AG04449 (cell line): ENCODE measurements at places on chromosomes 6 and 20.

- no peak for DNase-seq
Observed at GRCh38 chr6:117008618-117009017, 131.6 kb downstream of the RFX6 start.

- DNase-seq = no peak
Observed at GRCh38 chr6:43856005-43856765, 86.2 kb downstream of the VEGFA start.

GRCh38 chr20:9460518-9460917 is 53.9 kb upstream of the LAMP5 start:
- no peak for DNase-seq

GRCh38 chr20:44081476-44081875 is 105.5 kb downstream of the JPH2 start:
- no peak for DNase-seq

GRCh38 chr6:45922728-45923351 is 92.8 kb downstream of the CLIC5 start:
- peak; percentile 67 for DNase-seq

GRCh38 chr20:17169585-17170136 is 57.2 kb upstream of the PCSK2 start:
- DNase-seq = no peak

- no peak for DNase-seq
Observed at GRCh38 chr6:130381459-130382380, 15.9 kb downstream of the TMEM200A start.

GRCh38 chr20:45826381-45827019 is 612 bp downstream of the TNNC2 start:
- DNase-seq = no peak

DNA sequence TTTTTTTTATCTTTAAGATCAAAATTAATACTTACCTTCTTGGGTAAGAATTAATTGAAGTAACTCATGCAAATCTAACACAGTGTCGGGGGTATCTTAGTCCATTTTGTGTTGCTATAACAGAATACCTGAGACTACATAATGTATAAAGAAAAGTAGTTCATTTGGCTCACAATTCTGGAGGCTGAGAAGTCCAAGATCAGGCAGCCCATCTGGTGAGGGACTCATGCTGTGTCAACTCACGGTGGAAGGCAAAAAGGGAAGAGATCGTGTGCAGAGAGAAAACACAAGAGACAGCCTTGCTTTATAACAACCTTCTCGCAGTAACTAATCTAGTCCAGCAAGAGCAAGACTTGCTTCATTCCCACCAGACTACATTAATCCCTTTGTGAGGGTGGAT is 92.9 kb upstream of the VSTM2L start:
- no peak for DNase-seq

DNA sequence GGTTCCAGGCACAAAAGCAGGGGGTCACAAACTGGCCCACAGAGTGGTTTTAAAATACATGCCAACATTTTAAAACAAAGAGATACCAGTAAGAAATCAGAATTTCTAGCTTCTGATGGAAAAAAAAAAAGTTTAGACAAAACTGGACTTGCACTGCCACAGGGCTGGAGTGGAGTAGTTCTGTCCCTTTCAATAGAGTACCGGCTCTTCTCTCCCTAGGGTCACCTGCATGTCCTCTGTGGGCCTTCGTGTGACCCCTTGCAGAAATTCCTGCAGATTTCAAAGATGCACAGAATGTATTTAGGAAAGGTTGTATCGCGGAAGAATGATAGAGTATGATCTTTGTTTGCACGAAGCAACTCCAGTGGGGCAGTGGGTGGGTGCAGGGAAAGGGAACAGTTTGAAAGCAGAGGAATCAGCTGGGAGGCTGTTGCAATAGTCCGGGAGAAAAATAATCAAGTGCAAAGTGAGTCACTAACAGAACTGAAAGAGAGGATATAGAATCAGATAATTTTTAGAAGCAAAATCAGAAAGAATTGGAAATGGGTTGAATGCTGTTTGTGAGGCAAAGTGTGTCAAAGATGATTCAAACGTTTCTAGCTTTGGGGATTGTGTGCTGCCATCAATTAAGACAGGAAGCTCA is 97.3 kb upstream of the STXBP5 start:
- peak; percentile 29 for DNase-seq

DNA sequence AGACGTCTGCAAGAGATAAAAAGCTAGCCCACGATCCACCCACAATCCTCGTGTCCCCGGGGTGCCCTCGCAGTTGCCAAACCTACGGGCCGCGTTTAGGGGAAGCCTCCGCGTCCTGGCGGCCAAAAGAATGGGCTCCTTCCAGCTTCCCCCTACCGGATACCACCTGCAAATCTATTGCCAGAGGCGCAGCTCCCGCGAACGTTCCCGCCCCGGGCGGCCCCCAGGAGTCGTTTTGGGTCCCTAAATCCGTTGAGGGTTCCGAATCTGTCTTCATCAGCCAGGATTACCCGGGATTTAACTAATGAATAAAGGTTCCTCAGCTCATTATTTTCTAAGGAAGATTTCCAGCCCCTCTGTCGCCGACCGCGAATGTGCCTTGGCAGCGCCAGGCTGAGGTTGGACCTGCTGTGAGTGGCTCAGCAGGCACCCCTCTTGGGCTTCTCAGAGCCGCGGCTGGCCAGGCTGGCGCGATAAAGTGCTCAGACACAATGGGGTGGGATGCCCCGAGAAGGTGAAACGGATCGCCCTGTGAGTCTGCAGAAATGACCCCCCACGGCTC is 2.8 kb upstream of the VSX1 start:
- no peak for DNase-seq

DNA sequence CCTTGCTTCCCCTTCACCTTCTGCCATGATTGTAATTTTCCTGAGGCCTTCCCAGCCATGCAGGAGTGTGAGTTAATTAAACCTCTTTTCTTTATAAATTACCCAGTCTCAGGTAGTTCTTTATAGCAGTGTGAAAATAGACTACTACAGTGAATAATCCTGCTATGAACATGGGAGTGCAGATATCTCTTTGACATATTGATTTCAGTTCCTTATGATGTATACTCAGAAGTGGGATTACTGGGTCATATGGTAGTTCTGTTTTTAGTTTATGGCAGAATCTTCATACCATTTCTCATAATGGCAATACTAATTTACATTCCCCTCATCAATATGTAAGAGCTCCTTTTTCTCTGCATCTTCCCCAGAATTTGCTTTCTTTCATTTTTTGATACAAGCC is 26.0 kb downstream of the PACRG start:
- DNase-seq = no peak

GRCh38 chr20:33687993-33688937 is 2.1 kb upstream of the E2F1 start:
- no peak for DNase-seq

DNA sequence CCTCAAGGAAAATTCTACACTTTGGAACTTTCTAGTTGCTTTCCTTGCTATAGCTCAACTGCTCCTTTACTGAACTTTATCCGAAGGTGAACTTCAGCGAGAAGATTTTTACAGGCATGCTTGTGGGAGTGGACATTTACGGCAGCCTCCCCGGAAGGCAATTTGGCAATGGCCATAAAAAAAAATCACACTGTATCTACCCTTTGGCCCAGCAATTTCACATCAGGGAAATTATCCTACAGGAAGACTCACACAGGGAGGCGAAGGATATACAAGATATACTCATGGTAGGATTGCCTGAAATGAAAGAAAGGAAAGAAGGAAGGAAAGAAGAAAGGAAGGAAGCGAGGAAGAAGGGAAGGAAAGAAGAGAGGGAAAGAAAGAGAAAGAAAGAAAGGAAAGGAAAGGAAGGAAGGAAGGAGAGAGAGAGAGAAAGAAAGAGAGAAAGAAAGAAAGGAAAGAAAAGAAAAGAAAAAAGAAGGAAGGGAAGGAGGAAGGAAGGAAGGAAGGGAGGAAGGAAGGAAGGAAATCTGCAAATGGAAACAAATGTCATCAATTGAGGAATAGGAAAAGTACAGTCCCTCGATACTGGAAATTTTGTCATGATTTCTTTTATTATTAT is 25.7 kb downstream of the OVOL2 start:
- DNase-seq = no peak
